ENCODE measurements at places on chromosomes 7 and 10.

DNA sequence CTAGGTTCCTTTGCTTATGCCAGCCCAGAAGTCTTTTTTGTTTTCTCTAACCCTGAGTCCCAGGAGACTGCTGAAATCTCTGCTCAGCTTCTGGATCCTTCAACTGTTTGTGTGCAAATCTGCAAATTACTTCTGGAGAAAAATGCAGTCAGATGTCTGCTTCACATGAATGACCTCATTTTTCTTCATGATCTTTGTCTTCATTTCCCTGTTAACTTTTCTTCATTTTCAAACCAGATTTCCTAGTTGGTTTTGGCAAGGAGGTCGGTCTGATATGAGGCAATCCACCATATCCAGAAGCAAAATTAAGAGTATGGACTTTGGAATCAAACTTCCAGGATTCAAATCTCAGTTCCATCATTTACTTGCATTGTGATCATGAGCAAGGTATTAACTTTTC is 66.8 kb downstream of the ZNF503 start:
- no peak for DNase-seq

DNA sequence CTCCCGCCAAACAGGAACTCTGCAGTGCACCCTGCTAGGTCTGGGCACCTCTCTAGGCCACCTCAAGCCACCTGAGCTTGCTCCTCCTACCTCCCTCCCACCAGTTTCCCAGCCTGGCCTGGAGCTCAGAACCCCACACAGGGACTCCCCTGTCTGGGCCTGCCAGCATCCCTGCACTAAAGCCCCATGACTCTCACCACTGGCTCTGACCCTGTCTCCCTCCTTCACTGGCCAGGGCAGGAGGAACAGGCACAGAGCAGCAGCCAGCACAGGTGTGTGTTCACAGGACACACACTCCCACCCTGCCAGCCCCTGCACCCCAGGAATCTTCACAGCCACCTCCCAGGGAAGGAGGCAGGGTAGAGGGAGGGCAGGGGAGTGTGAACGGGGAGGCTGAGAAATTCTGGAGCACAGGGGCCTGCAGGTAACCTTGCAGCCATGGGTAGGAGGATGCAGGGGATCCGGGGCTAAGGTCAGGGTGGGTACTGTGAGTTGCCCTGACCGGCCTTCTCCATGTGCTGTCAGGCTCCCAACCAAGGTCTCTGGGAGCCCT is 13.9 kb upstream of the ANTXRL start:
- no peak for DNase-seq

DNA sequence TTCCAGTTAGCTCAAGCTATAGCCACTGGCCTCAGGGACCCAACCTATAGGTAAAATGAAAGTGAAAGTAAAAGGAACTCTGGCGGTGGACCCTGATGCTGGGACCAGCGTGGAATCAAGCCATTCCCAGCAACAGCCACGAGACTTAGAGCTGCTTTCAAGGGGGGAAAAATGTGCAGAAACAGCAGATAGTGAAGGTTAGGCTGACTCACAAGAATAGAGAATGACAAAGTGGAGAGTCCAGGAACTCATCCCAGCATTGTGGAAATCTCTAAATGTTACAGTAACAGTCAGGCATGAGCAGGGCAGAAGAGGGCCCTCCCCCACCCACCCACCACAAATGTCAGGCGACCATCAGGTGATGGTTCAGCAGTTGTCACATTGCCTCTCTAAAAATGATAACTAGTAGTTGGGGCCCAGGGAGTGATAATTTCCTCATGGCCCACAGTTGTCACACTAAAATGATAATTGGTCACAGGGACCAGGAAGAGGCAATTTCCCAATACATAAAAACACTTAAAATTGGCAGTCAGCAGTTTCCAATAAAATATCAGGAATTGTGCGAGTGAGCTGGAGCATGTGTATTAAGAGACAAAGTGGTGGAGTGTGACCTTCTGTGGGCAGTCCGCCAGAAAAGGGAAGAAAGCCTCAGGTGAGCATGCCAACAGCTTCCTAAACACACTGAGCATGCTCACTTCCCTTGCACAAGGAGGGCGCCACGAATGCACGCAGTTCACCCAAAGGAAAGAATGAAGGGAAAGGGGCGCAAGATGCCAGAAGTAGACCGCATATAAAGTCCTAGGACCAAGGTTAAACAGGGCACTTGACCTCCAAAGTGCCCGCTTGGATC is 129.8 kb upstream of the PPP1R3A start:
- no peak for DNase-seq

DNA sequence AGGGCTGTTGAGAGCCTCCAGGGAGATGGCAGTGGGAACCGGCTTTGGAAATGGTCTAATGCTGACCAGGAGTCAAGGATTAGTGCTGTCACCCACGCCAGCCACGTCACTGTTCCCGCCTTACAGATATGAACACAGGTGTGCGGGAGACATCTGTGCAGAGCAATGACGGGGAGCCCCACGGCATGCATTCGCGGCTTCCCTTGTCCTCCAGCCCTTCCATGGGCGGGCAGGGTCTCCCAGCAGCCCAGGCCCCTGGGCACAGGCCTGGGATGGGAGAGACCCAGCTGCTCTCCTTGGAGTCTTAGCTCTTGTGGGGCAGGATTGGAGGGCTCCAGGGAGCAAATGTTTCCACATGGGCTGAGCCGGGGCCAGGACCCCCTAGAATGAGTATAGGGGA is 94.2 kb downstream of the MYL10 start:
- no peak for DNase-seq

- DNase-seq, result no peak
Observed at GRCh38 chr7:21959387-21959776, 13.7 kb upstream of the CDCA7L start.

DNA sequence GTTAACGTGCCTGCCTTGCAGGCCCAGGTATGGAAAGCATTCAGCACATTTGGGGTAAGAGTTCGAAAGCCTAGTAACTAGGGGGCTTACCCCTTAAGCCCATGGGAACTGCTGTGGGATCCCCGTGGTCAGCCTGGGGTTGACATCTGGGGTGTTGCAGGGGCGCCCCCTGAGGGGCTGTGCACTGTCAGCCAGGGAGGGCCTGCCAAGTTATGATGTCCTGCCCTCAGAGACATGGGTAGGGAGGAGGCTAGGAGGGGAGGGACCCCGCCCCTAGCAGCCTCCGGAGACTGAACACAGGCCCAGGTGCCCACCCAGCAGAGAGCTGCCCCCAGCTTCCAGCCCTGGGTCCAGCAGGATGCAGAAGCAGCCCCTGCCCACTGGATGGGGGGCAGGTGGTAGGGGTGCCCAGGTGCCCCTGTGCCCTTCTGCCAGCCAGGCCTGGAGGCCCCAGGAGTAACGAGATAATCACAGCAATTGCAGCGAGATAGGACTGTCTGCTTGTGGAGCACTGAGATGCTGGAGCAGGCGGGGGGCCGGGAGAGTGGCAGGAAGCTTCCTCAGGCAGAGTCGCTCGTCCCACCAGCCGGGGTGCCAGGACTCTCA is 153.3 kb downstream of the UBE2H start:
- no peak for DNase-seq

- no peak for DNase-seq
Observed at GRCh38 chr7:142802301-142802700, 31.5 kb downstream of the PRSS2 start.

DNA sequence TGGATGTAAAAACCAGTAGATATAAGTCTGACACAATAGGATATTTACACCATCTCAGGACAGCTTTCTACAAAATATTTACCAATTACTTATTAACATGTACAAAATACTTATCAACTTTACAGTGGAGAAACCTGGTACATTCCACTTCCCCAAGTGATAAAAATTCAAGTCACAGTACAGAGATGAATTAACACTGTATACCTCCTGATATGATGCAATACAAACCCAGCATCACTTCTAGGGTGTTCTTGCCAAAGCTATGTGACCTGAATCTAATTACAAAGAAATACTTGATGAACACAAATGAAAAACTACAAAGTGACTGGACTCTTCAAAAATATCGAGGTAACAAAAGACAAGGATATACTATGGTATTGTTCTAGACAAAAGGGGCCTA is 156.4 kb upstream of the FGFR2 start:
- DNase-seq, result no peak

- DNase-seq, result no peak
Observed at GRCh38 chr10:96758423-96758822, 38.1 kb upstream of the PIK3AP1 start.

- no peak for DNase-seq
Observed at GRCh38 chr7:44211126-44211675, 10.4 kb downstream of the YKT6 start.

GRCh38 chr10:6233725-6234277 is 31.1 kb downstream of the PFKFB3 start:
- DNase-seq, result no peak

- no peak for DNase-seq
Observed at GRCh38 chr10:87646935-87647334, 12.7 kb upstream of the PAPSS2 start.

DNA sequence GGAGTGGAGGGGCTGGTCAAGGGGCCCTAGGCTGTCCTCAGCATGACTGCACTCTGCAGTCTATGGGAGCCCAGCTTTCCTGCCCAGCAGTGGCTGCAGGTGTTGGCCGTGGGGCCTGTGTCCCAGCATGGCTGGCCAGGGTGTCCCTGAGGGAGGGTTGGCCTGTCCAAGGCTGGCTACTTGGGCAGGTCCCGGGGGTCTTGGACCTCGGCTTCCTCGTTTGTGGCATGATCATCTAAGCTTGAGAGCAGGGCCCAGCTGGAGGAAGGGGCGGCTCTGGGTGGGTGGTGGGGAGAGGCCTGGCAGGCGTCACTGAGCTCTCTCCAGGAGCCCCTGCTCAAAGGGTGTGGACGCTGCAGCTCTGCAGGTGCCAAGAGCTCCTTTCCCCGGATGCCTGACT is 43.7 kb upstream of the CFAP46 start:
- no peak for DNase-seq

- no peak for DNase-seq
Observed at GRCh38 chr10:127227663-127228062, 31.3 kb upstream of the INSYN2A start.

DNA sequence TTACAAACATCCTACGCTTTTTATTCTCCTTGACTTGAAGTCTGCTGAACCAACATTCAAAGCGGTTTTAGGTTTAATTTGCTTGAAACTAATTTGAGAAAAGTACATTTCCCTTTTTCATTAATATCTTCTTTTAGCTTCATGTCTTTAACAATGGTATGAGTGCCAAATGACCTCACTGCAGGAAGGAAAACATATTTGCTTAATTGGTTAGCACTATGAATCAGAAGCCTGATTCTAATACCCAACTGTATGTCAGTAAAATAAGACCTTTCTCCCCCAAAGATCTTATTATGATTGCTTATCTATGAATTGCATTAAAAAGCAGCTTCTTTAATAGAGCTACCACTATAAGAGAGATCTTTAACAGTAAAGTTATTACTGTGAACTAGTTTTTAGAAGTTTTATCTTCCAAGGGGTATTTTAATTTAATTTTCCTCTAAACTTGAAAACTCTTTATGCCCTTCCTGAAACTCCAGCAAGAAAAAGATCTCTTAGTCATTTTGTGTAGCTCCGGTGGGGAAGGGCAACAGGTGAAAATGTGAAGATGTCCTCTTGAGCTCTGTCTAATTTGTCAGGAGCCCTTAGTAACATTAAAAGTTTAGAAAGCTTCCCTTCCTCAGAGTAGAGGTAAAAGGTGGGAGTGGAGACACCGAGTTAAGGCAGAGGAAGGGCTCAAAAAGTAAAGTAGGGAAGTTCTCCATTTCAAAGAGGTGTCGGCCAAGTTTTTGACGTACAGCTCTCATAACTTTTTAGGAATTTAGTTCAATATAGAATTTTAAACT is 6.1 kb downstream of the COL1A2 start:
- DNase-seq, result no peak

GRCh38 chr7:147513451-147513850 is 1077.1 kb upstream of the C7orf33 start:
- DNase-seq, result no peak

GRCh38 chr7:27775782-27776181 is 35.8 kb downstream of the TAX1BP1 start:
- no peak for DNase-seq

DNA sequence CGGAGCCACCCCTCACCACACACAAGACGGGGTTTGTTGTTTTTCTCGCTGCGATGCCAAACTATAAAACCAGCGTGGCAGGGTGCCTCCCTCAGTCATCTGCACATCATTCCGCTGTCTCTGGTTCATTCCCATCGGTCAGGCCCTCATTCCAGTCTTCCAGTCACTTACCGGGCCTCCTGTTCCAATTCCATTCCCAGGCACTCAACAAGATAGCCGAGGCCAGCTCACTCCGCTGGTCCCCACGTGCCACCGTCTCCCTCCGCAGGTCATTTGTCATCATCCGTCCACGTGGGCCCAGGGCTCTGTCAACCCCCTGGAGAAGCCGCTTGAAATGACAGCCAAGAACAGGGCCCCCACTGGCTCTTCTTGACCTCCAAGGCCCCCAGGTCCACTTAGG is 6.1 kb upstream of the TMEM184A start:
- DNase-seq, result no peak

DNA sequence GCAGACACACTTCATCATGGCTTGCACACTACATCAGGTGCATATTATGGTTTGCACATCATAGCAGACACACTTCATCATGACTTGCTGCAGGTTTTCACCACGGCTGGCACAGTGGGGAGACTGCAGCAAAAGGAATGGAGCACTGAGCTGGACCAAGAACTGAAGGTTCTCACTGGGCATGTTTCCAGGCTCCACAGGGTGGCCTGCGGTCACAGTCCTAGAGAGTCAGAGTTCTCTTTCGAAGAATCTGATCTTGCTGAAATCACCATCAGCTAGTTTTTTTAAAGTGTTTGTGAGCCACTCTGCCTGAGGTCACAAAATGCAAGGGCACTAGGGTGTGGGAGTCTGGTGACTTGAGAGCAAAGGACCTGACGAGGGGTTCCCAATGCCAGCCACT is 140.4 kb upstream of the NPY start:
- DNase-seq, result no peak

GRCh38 chr7:85924062-85924461 is 719.6 kb upstream of the GRM3 start:
- no peak for DNase-seq

GRCh38 chr7:113320419-113320818 is 202.1 kb upstream of the SMIM30 start:
- DNase-seq, result no peak

GRCh38 chr10:127926455-127926854 is 19.6 kb downstream of the PTPRE start:
- DNase-seq, result no peak

GRCh38 chr7:100185726-100186125 is 8.0 kb downstream of the STAG3 start:
- DNase-seq, result no peak

DNA sequence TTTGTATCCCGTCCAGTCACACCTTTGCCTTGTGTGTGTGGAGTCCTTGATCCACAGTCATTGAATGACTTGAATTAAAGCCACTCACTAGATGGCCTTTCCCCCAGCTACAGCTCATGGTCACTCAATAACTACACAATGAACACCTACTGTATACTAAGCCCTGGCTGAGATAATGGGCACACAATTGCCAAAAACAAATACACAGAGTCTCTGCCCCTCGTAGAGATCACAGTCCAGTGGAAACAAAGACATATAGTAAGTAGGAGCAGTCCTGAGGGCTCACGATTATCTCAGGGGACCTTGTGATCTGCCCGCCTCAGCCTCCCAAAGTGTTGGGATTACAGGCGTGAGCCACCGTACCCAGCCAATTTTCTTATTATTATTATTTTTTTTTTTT is 22.1 kb upstream of the DDIT4 start:
- no peak for DNase-seq

GRCh38 chr7:11701829-11702560 is 130.0 kb downstream of the THSD7A start:
- no peak for DNase-seq
